Kidney epithelial cell (primary cell): ENCODE measurements at places on chromosomes 6 and 20.
A peak's percentile ranks its signal among the peaks of the same experiment; 100 is the strongest.

- no peak for DNase-seq
Measured at GRCh38 chr6:128024969-128025368, 124.1 kb upstream of the THEMIS start.

- DNase-seq = no peak
Measured at GRCh38 chr6:43170417-43170930, 595 bp upstream of the SRF start.

GRCh38 chr6:47146431-47147174 lies 104.5 kb upstream of the ADGRF1 start:
- no peak for DNase-seq

DNA sequence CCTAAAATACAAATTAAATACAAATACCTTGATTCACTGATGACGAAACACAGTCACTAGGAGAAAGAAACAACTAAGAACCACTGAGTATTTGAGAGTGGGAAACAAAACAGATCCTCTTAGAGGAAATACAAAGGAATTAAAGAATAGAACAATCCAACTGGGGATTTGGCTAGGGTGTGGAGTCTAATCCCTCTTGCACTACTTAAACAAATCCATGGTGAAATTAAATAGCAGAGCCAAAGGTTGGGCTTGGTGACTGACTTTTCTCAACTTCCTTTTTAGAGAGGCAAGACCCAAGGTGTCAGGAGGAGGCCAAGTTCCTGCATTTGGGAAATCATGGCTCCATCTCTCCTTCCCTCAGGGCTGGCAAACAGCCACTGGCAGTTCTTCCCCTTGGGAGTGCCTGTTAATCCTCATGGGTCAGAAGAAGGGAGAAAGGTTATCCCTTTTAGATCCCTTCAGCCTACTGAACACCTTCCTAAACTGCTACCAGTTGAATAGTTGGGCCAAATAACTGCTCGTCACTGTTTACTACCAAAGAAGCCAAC lies 101.2 kb upstream of the TRAF3IP2 start:
- DNase-seq = no peak

DNA sequence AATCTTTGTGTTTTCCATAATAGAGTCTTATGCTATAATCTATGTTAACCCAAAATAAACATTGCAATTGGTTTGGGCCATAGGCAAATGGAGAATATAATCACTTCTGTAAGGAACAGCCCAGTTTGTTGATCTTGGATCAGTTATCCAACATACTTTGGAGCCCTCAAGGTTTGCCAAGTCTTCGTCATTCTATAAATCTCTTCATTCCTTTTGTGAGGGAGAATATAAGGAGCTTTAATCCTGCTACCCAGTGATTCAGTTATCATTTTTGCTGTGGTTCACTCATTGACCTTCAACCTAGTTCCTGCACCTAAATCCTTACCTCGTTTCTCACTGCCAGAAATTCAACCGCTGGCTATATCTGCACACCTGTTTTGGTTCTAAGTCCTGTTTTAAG lies 500.3 kb upstream of the PTCHD4 start:
- no peak for DNase-seq

- peak; percentile 70 for DNase-seq
Measured at GRCh38 chr6:52157301-52157941, 28.8 kb upstream of the IL17A start.

GRCh38 chr6:157980288-157981131 lies 1.2 kb upstream of the SYNJ2 start:
- no peak for DNase-seq

DNA sequence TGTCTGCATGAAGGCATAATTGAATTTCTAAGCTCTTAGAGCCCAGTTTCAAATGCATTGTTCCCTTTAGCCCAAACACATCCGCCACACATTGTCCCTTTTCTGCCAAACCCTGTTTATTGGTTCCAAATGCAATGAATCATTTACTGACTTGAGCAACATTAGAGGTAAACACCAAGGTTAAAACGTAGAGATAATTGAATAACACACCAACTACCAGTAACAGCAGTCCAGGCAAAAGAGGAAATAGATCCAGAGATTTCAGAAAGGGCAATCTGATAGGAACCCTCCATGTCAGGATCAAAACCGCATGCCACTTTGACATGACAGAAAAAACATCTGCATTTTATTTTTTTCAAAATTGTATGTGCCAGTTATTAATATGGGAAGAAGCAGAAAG lies 114.8 kb downstream of the PKHD1 start:
- DNase-seq = no peak

GRCh38 chr6:34374069-34374468 lies 18.4 kb downstream of the NUDT3 start:
- DNase-seq = no peak

DNA sequence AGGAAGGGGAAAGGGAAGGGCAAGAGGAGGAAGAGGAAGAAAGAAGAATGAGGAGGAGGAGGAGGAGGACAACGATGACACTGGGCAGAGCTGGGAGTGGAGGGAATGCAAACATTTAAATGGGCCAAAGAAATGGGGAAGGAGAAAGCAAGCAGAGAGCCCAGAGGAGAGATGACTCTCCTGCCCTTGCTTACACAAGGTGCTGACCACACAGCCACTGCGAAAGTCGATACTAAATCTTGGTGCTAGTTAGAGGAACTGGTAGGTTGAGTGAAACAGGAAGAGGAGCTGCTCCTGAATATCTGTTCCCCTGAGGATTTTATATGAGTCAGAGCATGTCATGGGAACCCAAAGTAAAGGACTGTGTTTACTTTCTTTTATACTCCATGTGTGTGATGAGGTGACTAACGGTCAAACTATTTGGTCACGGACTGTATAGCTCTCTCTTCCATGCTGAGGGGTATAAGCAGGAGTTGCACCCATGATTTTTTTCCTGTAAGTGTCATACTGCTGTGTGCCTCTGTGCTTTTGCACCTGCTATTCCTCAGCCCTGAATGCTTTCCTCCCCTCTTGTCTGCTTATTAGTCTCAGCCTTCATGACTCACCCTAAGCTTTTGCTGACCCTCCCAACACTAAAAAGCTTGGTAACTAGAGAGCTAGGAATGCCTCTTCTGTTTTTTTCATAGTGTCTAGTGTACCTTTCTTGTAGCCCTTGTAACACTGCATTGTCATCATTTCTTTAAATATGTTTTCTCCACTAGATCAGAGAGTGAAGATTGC lies 9.5 kb upstream of the PAQR8 start:
- peak; percentile 99 for DNase-seq

DNA sequence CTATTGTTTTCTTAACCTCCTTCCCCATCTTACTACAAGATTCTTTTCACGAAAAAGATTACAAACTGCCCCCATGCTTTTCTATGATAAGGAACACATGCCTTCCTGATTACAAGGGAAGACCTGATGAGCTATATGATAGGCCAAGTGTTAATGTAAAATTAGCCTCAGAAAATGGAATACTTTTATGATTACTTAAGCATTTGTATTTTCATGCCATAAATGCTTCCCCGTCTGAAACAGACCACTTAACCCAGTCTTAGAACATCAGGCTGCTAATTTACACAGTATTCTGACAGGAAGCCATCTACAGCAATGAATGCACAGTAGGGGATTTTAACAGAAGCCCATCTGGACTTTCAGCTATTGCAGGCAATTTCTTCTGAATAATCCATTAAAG lies 274.9 kb downstream of the HAO1 start:
- DNase-seq = no peak

GRCh38 chr20:8127553-8128255 lies 4.4 kb upstream of the PLCB1 start:
- DNase-seq = no peak

DNA sequence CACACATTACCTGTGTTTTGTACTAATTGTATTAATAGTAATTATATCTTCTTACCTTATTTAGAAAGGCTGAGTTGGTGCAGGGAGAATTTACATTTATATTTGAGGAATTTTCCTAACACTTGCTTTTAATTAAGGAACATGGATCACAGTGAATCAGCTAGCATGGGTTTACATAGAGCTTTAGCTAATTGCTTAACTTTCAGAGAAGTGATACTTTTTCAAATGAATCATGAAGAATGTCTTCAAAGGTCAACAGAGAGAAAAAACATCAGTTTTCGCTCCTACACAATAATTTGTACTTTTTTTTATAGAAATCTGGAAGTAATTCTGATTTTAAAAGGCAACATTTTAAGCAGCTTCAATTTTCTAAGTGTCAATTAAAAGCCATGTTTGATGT lies 195.0 kb upstream of the HEY2 start:
- DNase-seq = no peak

- DNase-seq = no peak
Measured at GRCh38 chr6:109074133-109074415, 20.6 kb downstream of the SESN1 start.

GRCh38 chr6:38349795-38350194 lies 289.9 kb downstream of the BTBD9 start:
- DNase-seq = no peak

DNA sequence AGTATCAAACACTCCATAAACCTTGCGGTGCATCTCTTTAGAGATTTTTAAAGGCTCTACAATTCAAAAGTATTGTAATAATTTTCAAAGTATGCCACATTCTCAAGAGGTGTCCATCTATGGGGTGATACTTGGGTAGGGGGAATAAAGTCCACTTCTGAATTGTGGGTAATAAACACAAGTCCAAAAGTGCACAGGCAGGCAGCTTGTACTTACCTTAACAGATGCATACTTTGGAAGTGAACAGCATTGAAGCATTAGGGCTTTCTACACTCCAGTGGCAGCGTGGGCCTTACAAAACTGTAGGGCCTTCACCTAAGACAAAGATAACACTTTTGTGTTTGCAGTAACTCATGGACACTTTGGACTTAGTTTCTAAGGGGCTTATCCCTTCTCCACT lies 58.6 kb downstream of the AIG1 start:
- no peak for DNase-seq

DNA sequence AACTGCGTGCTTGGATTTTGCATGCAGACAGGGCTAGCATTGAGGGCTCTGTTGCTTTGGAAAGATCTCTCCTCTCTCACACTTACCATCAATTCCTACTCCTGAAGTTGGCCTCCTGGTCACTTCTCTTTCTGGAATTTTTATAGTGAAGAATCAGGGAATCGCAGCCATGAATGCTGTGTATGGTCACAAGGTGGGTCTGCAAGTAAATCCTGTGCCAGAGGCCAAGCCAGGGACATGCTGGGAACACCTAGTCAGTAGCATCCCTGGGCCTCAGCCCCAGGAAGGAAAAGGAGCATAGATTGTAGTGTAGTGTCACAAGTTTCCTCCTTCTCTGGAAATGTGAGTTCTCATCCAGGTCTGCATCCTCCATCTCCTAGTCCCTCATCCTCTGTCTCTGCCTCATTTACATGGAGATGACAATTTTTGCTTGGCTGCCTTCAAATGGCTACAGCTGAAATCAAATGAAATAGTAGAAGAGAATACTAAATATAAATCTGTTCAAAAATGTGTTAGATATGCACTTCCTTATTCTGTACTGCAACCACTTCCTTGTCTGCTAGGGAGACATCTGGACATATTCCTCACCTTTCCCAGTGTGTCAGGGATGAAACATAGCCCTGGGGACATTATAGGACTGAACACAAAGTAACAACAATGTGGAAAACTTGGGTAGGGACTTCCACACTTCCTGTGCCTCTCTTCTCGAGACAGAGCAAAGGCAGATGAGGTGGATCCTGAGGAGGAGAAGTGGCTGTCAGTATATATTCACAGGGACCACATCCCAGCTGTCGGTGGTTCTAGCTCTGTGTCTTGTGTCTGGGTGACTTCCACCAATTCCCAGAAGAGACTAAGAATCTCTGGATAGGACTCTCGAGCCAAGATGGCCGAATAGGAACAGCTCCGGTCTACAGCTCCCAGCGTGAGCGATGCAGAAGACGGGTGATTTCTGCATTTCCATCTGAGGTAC lies 17.0 kb downstream of the CST9 start:
- no peak for DNase-seq

DNA sequence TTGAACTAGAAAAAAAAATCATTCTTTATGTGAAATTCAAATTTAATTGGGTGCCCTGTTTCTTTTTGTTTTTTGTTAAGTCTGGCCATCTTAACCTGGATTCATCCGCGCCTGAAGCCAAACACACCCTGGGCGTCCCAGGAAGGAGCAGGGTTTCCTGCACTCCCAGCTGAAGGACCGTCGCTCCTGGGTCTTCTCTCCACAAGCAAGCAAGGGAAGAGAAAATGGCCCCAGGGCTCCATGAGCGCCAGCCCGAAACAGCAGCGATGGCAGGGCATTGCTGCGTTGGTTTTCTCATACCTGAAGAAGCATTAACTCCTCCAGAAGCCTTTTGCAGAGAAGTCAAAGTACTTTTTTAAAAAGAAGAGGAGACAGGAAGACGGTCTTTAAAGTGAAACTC lies 105.4 kb upstream of the AFDN start:
- no peak for DNase-seq

DNA sequence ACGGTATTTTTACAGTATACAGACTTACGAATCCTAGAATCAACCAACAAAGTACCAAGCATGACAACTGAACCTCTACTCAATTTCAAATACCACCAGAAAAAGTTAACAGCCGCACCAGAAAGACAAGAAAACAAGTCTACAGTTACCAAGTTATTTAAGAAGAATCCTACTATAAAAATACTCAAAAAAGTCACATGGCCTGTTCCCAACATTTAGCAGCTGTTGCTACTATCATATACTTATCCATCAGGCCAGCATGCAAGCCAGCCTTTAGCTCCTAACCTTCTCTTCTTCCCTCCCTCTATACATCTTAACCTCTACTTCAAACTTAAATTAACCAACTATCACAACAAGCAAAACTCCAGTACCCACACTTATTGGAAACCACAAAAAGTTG lies 1.9 kb downstream of the SYNCRIP start:
- no peak for DNase-seq

- no peak for DNase-seq
Measured at GRCh38 chr6:37251211-37251780, 6.3 kb upstream of the TBC1D22B start.

- DNase-seq = no peak
Measured at GRCh38 chr6:72946774-72947173, 278.5 kb downstream of the KHDC1L start.

- no peak for DNase-seq
Measured at GRCh38 chr20:51159981-51160380, 137.1 kb upstream of the KCNG1 start.

DNA sequence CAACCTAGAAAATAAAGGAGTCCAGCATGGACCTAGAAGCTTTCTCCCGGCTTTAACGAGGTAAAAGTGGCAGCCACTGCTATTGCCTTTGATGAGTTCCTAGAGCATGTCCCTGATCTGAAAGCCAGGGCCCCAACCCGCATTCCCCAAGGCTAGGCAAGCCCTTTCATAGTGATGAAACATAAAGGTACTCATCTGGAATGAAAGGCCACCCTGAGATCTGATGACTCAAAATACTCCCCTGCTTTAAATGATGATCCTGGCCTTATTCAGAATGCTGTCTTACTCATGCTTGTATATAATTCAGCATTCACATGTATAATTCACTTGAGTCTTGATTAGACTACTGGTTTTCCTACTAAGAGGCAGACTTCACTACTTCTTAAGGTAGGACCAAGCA lies 21.3 kb downstream of the TTPAL start:
- DNase-seq = peak; percentile 83

DNA sequence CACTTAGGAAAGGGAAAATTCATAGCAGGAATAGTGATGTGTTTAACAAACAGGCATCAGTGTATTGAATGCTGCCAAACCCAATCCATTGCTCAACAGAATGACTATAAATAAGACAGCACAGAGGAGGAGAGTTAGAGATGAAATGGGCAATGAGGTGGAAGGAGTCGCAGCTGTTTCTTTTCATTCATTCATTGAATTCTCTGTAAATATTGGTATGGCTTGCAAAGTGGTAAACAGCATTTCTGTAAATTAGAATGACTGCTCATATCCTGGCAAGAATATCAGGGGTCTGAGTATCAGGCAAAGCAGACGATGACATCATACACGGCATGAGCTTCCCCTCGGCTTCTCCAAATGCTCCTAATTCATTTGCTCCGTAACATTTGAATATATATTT lies 703.6 kb upstream of the SLC35B3 start:
- no peak for DNase-seq
